Activated CD8-positive, alpha-beta memory T cell treated with anti-CD3 and anti-CD28 coated beads for 4 hours (primary cell): ENCODE measurements at places on chromosomes 7 and 10.

GRCh38 chr10:48896756-48897440 lies 42.7 kb downstream of the LRRC18 start:
- DNase-seq: no peak

DNA sequence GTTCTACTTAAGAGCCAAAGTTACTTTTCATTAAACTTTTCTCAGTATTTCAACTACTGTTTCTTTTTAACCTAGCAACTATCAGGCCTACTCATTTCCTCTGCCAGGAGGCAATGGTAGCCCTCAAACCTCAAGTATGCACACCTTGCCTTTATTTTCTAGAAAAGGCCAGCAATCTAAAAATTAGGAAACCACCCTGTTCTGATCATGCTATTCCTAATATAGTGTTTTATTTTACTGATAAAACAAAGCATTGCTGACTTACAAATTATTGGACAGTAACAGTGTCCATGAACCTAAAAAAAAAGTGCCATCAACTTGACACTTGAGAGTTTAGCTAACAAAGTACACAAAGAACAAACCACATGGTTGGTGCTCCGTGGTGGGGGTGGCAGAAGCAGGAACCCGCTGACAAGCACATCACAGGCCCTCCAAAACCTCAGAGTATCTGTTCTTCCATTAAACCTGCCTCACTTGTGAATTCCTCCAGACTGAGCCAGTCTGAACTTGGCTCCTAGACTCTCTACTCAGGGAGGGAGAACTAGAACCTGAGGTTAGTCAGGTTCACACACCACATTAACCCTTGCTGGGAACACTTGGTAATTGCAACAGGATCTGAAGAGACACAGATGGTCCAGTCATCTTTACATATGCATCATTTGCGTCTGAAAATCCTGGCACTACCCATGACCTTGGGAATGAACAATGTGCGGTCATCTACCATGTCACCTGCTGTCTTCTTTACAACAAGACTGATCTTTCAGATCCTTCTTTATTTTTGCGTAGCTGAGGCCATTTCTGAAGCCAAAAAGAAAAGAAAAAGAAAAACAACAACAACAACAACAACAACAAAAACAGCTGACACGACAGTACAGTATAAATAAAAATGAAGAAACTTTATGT lies 31.9 kb downstream of the PIP4K2A start:
- DNase-seq: peak; percentile 49

DNA sequence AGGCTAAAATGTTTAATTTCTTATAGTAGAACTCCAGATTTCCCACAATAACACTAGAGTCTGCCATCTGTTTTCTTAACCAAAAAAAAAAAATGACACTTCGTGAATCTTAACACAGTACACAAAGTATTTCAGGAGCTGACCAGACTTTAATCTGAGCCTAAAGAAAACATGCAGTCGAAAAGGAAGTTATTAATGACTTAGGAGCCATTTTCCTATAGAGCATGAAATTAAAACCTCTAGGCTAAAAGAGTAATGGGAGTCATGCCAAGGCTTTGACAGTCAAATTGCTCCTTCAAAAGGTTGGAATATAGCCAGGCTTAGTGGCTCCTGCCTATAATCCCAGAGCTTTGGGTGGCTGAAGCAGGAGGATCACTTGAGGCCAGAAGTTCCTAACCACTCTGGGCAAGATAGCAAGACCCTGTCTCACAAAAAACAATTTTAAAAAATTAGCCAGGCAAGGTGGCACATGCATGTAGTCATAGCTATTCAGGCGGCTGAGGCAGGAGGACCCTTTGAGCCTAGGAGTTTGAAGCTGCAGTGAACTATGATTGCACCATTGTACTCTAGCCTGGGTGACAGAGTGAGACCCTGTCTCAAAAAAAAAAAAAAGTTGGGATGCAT lies 13.6 kb downstream of the MICU1 start:
- DNase-seq: no peak

DNA sequence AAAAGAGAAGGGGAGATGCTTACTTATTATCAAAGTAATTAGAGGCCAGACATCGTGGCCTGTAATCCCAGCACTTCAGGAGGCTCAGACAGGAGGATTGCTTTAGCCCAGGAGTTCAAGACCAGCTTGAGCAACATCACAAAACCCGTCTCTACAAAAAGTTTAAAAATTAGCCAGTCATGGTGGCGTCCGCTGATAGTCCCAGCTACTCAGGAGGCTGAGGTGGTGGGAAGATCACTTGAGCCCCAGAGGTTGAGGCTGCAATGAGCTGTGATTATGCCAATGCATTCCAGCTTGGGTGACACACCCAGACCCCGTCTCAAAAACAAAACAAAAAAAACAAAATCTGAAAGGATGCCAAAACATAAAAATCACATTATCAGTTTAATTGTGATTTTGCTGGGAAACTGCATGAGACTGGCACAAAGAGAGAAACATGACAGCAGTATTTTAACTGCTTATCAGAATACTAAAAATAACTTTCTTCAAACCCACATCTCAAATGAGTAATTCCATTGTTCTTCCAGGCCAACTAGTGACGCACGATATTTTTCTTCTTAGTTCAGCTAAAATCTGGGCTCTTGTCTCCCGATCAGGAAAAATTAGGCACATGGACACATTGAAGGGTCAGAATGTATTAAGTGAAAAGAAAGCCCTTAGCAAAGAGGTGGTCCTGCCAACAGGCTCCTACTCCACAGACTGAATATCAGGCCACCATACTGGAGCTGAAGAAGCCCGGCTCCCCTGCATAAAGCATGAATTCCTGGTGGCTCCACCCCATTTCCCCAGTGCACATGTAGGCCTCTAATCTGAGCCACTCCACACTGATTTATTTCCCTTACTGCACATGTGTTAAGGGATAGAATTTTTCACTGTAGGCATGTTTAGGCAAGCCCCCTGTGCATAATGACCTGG lies 9.6 kb upstream of the CCM2 start:
- DNase-seq: no peak

- DNase-seq: no peak
Measured at GRCh38 chr10:60963441-60964256, 19.7 kb upstream of the RHOBTB1 start.

- no peak for DNase-seq
Measured at GRCh38 chr7:99106821-99107241, 37.1 kb downstream of the SMURF1 start.

GRCh38 chr7:64947252-64948000 lies 43.4 kb downstream of the ZNF117 start:
- no peak for DNase-seq

DNA sequence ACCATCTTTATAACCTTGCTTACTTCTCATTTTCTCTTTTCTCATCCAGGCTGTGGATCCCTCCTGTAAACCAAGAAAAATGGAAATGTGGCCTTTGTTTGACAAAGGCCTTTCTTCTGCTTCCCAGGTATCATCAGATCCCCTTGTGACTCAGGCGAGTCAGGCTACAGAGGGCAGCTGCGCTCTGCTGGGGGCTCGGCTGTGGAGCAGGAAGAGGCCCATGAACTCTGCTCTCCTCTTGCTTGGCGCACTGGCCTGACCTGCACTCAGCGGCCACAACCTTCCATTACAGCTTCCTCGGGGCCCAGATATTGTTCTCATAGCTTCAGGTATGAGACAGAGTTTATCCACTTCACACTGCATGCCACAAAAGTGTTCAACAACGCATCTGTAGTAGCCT lies 457.6 kb upstream of the COBL start:
- DNase-seq: no peak

GRCh38 chr10:95475827-95476468 lies 85.2 kb downstream of the SORBS1 start:
- no peak for DNase-seq

GRCh38 chr7:3399858-3400257 lies 98.8 kb downstream of the SDK1 start:
- no peak for DNase-seq

- no peak for DNase-seq
Measured at GRCh38 chr10:14466257-14466656, 135.5 kb upstream of the FRMD4A start.

DNA sequence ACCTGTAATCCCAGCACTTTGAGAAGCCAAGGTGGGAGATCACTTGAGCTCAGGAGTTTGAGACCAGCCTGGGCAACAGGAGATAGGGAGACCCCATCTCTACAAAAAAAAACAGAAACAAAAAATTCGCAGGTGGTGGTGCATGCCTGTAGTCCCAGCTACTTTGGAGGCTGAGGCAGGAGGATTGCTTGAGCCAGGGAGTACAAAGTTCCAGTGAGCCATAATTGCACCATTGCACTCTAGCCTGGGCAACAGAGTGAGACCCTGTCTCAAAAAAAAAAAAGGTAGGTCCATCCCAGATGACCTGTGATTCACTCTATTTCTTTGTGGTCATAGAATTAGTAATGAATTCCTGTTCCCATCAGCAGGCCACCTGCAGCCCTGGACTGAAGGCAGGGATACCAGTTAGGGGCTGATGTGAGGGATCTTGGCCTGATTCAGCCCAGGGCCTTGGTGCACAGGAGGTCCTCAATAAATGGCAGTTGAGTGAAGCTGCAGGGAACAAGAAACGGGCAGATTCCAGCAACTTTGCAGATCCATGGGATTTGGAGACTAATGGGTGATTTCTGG lies at the start of gene MYH16:
Gene MYH16 (plus strand): TSS at position 364 of the 570 bp plus-strand sequence.
- no peak for DNase-seq

DNA sequence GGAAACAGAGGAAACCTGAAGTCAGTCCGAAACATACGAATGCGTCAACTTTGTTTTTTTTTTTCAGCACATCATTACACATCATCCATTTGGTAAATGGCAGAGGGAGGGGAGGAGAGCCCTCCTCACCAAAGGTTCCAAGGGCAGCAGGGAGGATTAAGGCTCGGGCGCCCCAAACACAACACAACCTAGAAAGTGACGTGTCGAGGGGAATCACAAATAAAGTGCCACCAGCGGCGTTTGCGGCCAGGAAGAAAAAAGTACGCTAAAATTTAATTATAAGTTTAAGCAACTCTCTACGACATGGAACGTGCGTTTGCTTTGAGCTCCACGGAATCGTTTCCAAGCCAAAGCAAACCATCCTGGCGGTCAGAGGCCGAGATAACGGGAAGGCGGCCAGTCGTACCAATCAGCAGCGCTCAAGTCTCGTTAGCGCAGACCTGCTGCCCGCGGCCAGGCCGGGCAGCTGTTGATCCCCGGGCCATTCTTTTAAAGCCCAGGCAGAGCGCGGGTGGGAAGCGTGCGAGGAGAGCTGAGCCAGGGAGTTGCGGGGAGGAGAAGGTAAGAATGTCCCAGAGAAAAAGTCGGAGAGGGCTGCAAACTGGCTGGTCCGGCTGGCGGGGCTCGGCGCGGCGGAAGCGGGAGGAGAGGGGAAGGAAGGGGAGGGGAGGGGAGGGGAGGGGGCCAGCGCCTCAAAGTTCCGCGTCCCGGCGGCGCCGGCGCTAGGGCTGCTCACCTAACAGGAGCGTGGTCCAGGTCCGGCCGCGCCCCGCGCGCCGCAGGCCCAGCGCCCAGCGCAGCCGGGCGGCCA lies 719 bp downstream of the DPY19L1 start:
- no peak for DNase-seq

GRCh38 chr7:27973625-27974024 lies 207.0 kb downstream of the JAZF1 start:
- no peak for DNase-seq

DNA sequence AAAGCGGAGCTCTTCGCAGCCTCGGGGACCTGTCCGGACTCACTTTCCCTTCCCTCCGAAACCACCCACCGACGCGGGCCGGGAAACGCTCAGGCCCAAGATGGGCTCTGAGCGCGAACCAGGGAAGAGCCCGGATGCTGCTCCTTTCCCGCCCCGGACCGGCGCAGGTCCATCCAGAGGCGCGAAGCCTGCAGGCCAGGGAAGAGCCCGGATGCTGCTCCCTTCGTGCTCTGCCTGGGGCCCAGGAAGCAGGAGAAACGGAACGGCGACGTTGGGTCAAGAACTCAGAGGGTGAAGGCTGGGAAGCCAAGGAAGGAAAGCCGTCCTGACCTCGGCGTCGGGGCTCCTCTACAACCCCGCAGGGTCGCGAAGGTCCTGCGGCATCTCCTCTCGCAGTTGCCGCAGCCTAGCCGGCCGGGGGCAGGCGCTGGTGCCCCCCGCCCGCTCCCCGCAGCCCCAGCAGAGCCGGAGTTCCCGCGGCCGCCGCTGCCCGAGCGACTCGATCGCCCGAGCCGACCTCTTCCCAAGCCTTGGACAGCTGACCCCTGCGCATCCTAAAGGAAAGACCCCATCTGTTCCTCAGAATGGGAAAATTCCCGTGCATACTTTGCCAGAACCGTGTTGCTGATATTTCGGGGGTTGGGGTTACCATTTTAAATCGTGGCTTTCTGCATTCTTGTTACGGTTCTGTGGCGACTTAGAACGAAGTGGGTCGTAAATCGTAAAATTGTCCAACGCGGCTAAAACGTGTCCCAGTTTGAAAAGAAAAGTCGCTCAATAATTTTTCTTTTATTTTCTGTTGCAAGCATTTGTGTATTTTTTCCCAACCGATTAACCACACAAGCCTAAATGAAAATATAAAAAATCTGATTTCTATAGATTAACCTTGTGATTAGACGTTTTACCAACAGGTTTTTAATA lies 7.5 kb downstream of the HOXA1 start:
- DNase-seq: no peak

DNA sequence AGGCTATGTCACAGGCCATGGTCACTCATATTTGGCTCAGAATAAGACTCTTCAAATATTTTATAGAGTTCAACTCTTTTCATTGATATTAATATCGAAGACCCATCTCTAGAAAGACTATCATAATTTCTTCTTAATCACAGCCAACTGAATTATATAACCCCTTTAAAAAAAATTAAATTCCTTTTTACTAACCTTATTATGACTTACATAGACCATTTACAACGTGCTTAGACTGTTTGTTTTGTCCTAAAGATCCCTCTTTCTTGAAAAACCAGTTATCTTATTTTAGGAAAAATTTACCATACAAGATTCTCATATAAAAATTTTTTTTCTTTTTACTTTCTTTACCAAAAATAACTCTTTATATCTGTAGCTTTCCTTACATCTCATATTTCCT lies 10.2 kb upstream of the TMEM254 start:
- DNase-seq: no peak

DNA sequence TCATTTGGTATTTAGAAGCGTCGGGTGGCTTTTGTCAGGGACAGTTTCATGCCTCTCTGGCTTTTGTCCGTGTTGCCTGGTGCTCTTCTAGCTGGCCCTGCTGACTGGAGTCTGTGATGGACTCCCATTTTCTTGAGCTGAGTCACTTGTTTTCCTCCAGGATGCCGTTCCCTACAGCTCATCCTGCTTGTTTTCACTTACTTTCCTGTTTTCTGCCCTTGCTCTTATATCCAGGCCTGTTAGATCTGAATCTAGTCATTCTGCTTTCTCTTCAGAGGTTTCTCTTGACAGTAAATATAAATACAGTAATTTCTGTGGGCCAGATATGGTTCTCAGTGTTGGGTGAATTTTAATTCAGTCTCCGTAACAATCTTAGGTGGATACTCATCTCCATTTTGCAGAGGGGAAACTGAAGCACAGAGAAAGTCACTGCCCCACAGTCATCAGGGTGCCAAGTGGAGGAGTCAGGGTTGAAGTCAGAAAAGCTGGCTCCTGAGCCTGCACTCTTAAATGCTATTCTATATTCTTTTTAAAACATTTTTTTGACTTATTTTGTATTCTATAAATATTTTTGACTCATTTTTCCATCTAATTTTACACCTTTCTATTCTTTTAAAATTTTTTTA lies 85.4 kb downstream of the CCNY start:
- DNase-seq: no peak
